Naive thymus-derived CD4-positive, alpha-beta T cell (primary cell): ENCODE measurements at places on chromosomes 4 and X. TPM values are rescaled to one million over a fixed set of nuclear protein-coding genes. Genes with fewer than 3 reads are reported as not detected.
A peak's percentile ranks its signal among the peaks of the same experiment; 100 is the strongest.

DNA sequence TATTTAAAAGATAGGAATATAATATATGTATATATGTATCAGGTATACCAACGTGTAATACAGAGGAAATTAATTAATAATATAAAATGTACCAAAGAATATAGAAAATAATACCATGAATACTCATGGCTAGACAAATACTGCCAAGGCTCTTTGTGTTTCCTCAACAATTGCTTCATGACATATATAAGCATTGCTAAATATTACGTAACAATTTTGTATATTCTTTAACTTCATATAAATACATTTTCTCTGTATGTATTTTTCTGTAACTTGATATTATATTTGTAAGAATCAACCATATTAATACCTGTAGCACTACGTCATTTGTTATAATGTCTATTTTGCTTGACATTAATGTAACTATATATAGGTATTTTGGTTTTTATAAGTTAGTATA lies 104.0 kb downstream of the CEP44 start:
- no peak for DNase-seq

DNA sequence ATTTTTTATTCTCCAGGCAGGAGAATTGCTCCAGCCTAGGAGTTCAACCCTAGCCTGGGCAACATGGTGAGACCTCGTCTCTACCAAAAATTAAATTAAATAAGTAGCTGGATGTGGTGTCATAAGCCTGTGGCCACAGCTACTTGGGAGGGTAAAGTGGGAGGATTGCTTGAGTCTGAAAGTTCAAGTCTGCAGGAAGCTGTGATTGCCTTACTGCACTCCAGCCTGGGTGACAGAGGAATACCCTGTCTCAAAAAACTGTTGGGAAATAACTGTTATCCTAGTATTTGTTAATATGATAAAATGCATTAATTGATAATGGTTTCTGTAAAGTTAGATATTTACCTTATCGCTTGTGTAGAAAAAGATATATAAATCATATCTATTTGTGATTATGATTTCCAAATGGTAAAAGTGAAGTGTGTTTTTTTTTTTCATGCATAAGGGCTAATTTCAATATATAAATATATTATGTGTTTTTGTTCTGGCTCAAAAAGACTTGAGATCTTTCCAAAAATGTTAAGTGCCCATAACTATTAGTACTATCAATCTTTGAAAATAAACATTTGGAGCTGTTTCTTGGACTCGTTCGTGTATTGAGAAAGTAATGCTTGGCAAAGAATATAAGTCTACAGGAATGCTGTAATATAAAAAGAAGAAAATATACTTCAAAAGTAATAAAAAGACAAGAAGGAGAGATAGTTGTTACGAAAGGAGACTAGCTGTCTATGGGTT lies 396.6 kb downstream of the ADGRL3 start:
- DNase-seq = no peak

DNA sequence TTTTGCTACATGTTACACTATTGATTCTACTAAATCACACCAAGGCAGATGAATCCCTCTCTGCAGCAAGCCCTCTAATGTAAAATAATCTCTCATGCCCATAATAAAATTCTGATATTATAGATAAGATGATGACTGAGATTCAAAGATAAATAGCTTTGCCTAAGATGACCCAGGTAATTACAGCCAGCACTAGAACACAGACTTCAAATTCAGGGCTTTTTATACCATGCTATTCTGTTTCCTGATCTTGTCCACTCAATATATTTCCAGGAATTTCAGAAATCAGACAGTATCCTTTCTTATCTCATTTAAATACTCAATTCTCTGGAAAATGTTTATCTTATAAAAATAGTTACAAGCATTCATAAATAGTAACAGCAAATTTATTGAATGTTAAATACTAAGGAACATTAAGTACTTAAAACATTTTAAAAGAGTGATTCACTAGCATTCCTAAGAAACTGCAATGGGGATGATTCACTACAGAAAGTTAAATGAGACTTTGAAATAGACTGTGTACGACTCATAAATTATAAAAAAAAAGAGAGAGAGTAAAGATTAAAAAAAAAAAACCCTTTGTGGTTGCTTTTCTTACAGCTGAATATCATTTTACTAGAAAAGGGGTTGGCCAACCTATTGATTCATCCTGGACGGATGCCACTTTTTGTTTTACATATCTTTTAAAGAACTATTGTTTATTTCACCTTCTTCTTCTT lies 45.8 kb upstream of the IL21 start:
- peak; percentile 12 for DNase-seq

MAGEC1 gene
- not detected for polyA plus RNA-seq

DNA sequence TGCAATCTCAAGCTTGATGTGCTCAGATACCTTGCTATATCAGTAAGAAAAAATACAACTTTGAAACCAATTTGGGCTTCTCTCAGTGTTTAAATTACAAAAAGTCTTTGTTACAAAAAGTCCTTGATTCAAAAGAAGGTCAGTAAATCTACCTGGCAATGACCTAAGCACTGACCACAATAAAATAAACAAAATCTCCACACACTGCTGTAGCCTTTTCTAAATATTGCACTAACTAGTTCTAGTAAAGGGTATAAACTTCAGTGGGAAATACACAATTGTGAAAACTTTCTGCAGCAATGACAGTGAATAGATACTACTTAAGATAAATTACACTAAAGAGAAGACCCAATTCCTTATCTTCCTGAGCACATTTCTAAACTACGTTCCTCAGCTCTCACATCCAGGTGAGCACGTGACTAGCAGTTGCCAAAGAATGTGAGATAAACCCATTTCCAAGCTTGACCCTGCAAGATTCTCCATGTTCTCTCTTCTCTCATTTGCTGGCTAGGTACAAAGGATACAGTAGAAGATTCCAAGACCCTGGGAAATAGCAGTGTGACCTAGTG lies 81.4 kb upstream of the GPR34 start:
- no peak for DNase-seq

- no peak for DNase-seq
Measured at GRCh38 chr4:78885598-78885997, 53.6 kb downstream of the PAQR3 start.

CSAG3 gene
- not detected for polyA plus RNA-seq

- DNase-seq = no peak
Measured at GRCh38 chr4:102824398-102824797, 3.0 kb downstream of the UBE2D3 start.

DNA sequence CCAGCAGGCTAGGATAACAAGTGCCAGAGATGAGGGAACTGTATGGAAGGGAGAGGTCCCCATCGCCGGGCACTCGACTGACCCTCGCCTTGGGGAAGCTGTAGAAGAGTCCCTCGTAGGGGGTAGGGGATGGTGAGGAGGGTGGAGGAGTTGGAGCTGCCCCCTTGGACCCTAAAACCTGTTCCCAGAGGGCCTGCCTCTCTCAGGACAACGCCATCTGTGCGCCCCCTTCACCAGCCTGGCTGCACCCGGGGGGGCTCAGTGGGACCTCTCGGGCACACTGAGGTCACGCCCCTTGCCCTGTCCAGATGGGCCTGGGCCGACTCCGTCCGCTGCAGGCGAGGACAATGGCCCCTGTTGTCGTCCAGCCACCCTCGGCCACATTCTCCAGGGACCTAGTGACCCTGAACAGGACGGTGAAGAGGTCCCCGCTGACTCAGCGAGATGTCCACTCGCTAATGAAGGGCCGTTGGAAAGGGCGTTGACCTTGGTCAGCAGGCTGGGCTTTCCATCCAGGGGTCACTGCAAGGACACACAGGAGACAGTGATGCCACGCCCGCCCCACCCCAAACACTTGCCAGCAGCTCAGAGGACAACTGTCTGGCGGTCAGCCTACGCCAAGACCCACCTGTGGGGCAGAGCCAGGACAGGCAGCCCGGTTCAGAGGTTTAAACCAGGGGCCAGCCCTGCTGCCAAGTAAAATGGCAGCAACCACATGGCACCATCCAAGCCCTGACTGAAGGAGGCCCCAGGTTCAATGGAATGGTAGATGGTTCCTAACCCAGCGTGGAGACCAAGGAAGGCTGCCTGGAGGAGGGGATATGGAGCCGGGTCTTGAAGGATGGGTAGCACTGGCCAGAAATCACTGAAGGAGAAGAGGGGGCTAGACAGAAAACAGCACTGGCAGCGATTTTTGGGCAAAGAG lies 51.2 kb downstream of the HMX1 start:
- no peak for DNase-seq

ARSD gene
- 2.4 TPM for polyA plus RNA-seq

- no peak for DNase-seq
Measured at GRCh38 chr4:30718021-30718542, 2.1 kb upstream of the PCDH7 start.

MID2 gene
- 16.2 TPM for polyA plus RNA-seq
